ENCODE measurements at places on chromosomes 6 and 20.
A peak's percentile ranks its signal among the peaks of the same experiment; 100 is the strongest.

GRCh38 chr6:145241039-145241438 lies 494.3 kb downstream of the EPM2A start:
- DNase-seq = no peak

- peak; percentile 56 for DNase-seq
Observed at GRCh38 chr20:46807998-46808397, 86.6 kb upstream of the EYA2 start.

- no peak for DNase-seq
Observed at GRCh38 chr20:29878777-29879442, 1378.6 kb upstream of the DEFB115 start.

DNA sequence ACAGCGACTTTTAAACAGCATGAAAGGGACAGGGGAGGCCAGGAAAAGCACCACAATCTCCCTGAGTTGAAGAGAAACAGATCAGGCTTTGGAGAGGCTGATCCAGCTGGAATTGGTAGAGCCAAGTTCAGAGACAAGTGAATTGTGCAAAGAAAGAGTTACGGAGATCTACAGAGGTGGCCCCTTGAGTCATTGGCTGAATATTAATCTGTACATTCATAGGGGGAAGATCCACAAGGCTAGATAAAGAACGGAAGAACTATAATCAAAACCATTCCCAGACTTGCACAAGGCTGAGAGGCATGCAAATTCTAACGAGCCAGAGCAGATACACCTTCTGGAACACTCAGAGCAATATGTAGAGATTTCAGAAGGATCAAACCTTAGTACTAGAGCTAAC lies 14.2 kb upstream of the FOXQ1 start:
- no peak for DNase-seq

- peak; percentile 57 for DNase-seq
Observed at GRCh38 chr20:57653910-57654309, 33.7 kb upstream of the ZBP1 start.

GRCh38 chr6:163620670-163621330 lies 206.3 kb downstream of the QKI start:
- DNase-seq = no peak

DNA sequence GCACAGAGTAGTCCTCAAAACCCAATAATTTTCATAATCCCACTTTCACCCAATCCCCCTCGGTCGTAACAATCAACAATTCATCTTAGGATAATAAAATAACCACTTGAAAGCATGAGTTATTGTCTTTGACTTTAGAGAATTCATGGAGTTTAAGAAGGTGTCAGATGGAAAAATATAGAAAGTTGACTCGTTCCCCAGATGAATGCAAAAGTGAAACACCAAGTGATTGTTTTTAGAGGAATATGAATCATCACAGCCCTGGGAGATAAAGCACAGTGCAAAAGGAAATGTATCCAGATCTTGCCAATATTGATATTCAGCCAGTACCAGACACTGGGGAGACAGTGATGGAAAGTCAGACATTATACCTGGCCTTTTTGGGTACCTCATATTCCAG lies 860.5 kb downstream of the DHX35 start:
- no peak for DNase-seq

DNA sequence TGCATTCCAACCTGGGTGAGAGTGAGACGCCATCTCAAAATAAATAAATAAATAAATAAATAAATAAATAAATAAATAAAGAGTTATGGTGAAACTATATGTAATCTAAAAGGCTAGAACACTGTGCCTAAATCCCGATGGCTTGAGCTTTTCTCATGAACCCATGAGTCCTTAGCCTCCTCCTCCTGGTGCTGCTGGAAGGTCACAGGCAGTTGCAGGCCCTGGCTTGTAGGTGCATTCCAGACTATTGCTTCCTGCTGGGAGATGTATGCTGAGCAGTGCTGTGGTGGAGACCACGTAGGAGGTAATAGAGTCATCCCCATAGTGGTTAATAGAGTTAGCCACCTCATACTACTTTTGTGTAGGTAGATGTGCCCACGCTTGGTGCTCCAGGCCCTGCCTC lies 12.5 kb downstream of the PTK7 start:
- DNase-seq = no peak

GRCh38 chr20:56773749-56774148 lies 144.6 kb downstream of the TFAP2C start:
- no peak for DNase-seq

DNA sequence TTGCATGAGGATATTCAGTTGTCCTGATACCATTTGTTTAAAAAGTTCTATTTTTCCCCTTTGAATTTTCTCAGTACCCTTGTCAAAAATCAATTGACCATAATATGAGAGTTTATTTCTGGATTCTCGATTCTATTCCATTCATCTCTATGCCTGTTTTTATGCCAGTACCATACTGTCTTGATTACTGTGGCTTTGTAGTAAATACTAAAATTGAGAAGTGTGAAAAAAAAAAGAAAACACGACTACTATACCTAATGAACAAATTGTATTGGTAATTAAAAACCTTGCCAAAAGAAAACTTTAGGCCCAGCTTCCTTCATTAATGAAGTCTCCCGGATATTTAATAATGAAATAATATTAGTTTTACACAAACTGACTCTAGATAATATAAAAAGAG lies 185.7 kb downstream of the TBC1D7 start:
- DNase-seq = no peak

Measured in NCI-H2171 (cell line).